ENCODE measurements at places on chromosomes 11 and 22.

DNA sequence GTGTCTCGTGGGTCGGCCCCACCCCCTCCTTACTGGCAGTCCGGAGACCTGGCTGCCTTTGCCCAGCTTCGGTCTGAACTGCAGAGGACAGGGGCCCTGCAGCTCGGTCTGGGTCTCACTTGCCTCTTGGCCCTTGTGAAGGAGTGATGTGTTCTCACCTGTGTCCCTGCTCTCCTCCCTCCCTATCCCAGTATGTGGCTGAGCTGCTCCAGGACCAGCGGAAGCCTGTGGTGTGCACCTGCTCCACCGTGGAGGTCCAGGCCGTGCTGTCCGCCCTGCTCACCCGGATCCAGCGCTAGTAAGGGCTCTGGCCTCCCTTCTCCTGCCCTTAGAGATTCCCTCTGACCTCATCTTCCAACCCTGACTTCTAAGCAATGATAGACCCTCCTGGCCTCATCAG lies 35.7 kb upstream of the RAB1B start:
- DNase-seq: no peak

- DNase-seq: no peak
These were observed 8.1 kb downstream of the BCL9L start for GRCh38 chr11:118917481-118918127.

GRCh38 chr11:4060182-4060923 lies 34.2 kb upstream of the RRM1 start:
- no peak for DNase-seq

GRCh38 chr11:86863476-86863875 lies 63.1 kb downstream of the PRSS23 start:
- no peak for DNase-seq

- no peak for DNase-seq
These were observed 509.5 kb downstream of the KCNA4 start for GRCh38 chr11:29507376-29507775.

DNA sequence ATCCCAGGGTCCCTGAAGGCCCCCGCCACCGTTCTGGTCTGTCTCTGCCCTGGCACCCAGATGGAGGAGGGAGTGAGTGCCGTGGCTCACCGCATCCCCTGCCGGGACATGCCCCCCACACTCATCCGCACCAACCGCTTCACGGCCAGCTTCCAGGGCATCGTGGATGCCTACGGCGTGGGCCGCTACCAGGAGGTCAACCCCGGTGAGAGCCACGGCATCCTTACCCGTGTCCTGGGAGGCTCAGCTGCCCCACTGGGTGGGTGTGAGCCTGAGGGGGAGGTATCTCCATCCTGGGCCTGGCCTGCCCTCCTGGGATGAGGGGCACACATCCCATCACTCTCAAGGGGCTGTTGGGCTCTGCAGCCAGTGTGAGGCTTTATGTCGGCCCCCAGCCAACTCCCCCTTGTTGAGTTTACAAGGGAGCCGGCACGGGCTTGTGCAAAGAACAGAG lies 6.1 kb downstream of the TCIRG1 start:
- no peak for DNase-seq

DNA sequence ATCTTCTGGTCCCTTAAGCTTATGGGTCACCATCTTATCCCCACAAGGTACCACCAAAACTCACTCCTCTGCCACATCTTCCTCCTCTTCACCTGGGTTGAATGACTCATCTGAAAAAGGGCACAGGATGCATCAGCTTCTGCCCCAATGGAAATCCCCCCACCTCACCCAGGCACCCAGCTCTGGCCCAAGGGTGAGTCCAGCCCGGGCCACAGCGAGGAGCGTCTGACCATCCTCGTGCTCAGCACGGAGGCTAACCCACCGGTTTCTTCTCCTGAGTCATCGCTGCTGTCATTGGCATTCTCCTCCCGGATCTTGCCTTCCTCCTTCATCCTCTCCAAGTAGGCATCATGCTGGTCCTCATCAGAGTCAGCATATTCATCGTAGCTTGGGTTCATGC lies 5.3 kb upstream of the TNKS1BP1 start:
- DNase-seq: no peak

GRCh38 chr22:25051073-25051472 lies 98.6 kb downstream of the KIAA1671 start:
- no peak for DNase-seq

DNA sequence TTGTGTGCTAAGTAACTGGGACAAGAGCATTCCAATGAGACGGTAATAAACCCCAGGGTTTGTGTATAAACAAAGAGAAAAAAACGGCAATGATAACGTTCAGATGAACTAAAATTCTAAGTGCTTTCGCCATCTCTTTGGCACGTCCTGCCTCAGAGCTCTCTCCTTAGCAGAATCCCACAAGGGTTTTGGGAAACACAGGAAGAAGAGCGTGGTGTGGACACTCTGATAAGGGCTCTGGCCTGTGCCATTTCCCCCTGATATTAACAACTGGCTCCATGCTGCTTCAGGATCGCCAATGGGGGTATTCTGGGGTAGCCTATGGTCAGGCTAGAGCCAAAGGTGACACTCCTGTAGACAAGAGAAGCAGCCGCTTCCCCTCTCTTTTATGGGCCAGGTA lies 18.4 kb downstream of the ABCC8 start:
- DNase-seq: no peak

- DNase-seq: no peak
These were observed 1522.6 kb downstream of the FAM181B start for GRCh38 chr11:81211050-81211449.

- DNase-seq: no peak
These were observed 18.7 kb downstream of the CRELD2 start for GRCh38 chr22:49936973-49937757.

DNA sequence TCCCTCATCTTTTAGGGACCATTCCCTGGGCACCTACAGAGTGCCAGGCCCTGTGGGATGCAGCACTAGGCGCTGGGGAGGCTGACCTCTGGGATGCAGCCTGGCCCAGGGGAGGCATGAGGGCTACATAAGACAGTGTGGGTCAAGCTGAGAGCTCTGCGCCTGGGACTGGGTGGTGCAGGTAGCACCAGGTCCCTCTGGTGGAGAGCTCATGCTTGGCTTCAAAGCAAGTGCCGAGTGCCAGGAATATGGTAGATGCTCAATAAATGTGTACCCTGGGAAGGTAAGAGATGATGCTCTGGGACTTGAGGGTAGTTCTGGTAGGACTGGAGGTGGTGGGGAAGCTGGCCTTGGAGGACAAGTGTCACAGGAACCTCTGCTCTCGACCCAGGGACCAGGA lies 2.0 kb upstream of the MPPED1 start:
- DNase-seq: no peak

DNA sequence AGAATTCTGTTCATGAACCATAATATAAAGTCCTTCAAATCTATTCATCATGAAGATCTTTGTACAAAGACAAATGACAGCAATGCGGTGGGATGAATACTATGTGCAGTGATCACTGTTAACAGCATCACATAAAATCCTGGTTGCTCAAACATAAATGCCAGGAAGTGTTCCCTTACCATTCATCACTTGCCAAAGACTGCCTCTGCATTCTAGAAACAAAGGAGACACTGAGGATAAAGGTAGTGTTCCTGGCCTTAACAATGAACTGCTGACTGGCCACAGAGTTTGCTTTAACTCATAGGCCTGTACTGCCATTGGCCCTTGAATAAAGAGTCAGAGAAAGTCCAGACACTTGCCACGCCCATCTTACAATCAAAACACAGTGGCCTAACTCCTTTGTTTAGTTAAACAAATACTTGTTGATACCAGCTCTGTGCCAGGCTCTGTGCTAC lies 29.5 kb downstream of the C2CD3 start:
- no peak for DNase-seq

DNA sequence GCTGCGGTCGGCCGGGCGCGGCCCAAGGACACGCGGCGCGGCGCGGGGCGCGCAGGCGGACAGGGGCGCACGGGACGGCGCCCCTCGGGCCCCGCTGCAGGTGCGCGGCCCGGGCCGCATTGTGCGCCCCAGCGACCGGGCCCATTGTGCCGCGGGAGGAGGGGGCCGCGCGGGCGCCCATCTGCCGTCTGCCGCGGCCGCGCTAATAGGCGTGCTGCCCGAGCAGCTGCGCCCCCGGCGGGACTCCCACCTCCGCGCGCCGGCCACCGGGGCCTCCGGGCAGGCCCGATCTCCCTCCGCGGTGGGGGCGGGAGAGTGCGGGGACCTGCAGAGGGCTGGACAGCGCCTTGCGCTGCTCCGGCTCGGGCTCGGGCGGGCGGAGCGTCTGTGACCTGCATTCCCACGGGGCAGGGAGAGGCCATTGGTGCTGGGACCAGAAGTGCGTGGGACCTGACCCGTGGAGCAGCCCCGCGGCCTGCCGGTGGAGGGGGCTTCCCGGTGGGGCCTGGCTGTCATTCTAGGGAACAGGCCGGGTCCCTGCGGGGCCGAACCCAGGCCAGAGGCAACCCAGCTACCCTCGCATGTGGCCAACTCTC lies 933 bp downstream of the BRSK2 start:
- DNase-seq: no peak

GRCh38 chr22:43088627-43088983 lies 586 bp downstream of the TTLL1 start:
- no peak for DNase-seq

DNA sequence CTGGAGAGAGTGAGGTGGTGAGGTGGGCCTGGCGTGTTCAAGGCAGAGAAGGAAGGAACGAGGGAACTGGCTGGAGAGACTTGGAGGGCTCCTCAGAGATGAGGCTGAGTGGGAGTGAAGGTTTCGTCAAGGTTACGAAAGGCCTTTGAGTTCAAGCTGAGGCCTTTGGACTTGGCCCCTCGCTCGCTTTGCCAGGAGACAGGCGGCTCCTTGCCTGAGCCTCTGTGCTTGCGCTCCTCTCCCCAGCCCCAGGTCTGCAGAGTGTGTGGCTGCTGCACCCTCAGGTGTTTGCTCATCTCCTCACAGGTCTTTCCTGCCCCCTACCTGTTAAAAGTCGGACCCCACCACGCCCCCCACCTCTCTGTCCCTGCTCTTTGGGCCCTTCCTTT lies 91.6 kb downstream of the ATXN10 start:
- DNase-seq: no peak

DNA sequence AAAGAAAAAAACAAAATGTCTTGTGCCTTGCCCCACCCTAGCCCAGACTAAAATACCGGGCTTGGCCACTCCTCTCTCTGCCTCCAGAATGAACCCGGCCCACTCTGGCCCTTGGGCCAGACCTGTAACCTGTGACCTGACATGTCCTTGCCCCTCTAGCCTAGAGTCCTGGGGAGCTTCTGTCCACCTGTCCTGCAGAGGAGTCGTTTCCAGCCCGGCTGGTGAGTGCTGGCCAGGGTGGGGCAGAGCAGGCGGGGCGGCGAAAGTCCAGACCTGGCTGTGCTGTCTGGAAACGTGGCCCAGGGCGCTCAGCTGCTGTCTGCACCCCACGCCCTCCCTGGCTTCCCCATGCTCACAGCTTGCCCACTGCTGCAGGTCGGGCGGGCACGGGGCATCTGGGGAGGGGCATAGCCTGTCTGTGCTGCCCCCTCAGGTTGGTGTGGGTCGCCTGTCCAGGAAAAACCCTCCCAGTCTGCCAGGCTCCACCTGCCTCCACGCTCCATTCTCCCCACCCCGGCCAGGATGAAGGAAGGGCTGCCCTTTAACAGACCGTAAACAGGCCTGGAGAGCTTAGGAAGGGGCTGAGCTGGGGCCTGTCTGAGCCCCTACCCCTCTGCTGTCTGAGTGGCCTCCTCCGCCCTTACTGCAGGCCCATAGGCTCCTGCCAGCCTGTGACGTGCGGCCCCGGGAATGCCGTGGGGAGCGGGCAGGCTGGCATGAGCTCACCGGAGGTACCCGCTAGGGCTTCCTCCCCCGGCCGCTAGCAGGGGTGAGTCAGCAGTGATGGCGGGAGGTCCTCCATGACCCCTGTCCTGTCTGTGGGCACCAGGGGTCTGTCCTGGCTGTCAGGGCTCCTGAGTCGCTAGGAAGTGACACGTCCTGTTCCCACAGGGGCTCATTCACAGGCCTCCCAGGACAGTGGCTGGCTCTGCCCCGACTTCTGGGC lies 1.9 kb downstream of the CD151 start:
- DNase-seq: no peak

DNA sequence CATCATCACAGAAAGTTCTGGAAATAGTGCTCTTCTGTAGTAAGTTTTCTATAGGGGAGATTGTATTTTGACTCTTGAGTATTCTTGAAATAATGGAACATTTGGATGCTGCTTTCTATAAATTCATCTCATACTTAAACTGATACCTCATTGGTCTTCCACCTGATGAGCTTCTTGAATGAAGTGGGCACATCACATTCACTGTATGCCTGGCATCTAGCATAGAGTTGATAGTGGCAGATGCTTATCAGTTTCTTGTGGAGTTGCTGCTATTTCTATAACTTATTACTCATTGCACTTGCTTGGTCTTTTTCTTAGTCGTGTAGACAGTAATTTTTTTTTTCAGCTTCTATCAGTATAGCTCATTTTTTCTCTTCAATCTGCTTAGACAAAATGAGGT lies 5.4 kb downstream of the ATXN10 start:
- no peak for DNase-seq

GRCh38 chr11:45250035-45250718 lies 36.0 kb downstream of the SYT13 start:
- DNase-seq: no peak

DNA sequence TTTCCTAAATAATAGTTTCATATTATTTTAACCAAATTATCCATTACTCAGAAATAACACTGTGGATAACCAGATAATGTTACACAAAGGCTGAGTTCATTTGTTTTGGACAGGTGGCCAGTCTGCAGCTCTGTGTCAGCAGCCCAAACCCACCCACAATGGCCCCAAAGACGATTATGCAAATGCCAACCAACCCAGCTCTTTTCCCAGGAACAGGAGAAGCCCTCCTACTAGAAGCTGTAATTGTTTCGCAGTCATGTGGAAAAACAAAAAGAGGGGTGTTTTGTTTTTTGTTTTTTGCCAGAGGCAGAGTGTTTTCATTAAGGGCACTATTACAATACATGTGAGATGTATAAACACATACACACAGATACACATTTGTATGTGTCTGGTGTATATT lies 102.1 kb downstream of the FCHSD2 start:
- no peak for DNase-seq

GRCh38 chr22:38406617-38407016 lies 48.4 kb downstream of the KCNJ4 start:
- no peak for DNase-seq

DNA sequence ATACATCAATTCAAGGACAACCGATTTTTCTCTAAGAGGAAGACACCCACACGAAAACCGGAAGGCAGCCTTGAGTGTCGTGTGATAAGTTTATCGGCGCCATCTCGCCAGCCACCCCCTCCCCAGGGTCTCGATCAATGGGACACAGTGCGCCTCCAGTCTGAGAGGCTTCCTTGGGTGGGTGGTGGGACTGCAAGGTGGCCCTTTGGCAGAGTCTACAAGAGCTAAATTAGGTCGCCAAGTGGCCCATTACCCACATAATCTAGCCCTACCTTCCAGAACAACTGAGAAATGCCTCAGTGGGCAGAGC lies 64.0 kb downstream of the CD6 start:
- DNase-seq: no peak
